Activated CD4-positive, alpha-beta T cell treated with anti-CD3 and anti-CD28 coated beads, Interleukin-2, Interleukin-4, amounts not matched to agents 100 ng/mL and 50 ng/mL, durations not matched to agents 16 hours and 8 hours (primary cell): ENCODE measurements at places on chromosomes 4 and X.
A peak's percentile ranks its signal among the peaks of the same experiment; 100 is the strongest.

DNA sequence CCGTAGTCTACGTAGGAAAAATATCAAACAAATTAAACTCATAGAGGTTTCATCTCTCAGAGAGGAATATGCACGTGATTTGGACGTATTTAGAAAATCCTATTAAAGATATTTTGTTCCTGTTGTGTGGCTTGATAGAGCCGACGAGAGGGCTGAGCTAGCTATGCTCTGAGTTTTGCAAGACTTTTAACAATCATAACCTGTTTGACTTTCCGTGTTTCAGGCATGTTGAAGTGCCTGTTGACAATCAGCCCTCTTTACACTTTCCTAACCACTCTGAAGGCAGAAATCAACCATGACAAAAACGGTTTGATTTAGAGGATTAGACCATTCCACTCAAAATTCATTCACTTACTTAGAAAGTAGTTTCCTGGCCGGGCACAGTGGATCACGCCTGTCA is 297.3 kb downstream of the ASMT start:
- DNase-seq, result no peak

- no peak for DNase-seq
Observed at GRCh38 chr4:48299560-48299959, 29.9 kb upstream of the TEC start.

DNA sequence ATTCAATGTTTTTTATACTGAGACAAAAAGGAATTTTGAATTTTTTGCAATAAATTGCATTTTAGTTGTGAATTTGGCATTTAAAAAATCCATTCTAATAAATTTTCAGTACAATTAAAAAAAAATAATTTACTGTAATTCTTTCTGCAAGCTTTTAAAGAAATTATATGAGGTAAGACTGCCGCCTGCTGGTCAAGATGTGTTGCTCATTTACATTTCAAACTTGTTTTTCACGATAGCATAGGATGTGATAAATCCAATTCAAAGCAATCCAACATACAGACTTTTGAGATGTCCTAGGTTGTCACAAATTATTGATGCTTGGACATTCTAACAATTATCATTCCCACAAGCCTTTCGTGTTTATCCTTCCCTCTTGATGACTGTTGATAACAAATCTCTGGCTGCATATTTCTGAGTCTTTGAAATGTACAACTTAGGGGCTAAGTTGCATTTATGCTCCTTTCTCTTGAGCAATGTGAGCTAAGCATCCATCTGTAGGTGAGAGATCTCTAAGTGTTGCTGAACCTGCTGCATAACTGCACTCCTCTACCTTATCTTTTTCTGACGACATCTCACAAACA is 21.7 kb upstream of the MFAP3L start:
- DNase-seq, result peak; percentile 57

GRCh38 chrX:10077425-10078188 is 79.2 kb upstream of the CLCN4 start:
- DNase-seq, result no peak

GRCh38 chr4:62871078-62871477 is 1538.2 kb downstream of the TECRL start:
- DNase-seq, result no peak
